Body of pancreas (tissue), 4 donors: ENCODE measurements at places on chromosomes 7 and 10. TPM values are rescaled to one million over a fixed set of nuclear protein-coding genes. Genes with fewer than 3 reads are reported as not detected.

DNA sequence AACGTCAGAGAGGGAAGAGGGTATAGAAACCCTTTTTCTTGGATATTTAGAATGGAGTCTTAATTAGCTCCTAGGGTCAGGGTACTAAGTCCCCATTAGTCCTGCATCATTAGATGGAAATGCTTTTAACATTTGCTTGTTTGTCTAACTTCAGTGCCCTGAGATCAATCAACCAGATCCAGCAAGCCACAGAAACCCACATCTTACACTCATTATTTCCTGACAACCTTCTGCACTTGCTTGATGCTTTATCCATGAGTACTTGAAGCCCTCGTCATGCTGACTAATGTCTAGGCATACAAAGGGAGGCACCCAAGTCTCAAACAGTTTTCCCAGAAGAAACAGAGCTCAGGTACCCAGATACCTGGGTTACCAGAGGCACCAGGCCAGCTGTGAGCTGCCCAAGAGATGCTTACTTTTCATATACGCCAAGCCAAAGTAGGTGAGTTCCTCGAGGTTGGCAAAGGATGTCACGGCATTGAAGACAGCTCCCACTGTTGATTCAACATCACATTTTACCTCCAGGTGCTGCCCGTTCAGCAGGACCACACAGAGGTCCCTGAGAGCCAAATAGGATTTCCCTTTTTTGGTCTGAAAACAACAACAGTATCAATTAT is 42.7 kb downstream of the FRMPD2 start:
- DNase-seq, result no peak

DNA sequence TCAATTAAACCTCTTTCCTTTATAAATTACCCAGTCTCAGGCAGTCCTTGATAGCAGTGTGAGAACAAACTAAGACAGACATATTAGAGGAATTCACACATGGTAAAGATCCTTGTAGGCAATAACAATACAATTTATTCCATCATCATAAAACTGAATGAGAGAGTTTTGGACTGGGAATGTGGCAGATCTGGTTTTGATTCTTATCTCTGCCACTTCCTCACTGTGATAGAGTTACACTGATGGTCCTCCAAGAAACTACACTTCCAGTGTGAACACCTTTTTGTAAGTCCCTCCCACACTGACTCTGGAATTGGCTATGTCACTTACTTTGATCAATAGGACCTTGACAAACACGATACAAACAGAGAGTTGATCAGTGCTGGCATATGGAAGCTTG is 2.9 kb downstream of the ENO4 start:
- no peak for DNase-seq

Gene PTPN20
- total RNA-seq, result 0.99 TPM

- no peak for DNase-seq
These were observed 239.1 kb upstream of the PHF14 start for GRCh38 chr7:10734595-10734994.

Gene POLR2J
- 12.5 TPM for total RNA-seq

Gene ATOH7
- not detected for total RNA-seq

Gene RPEL1
- not detected for total RNA-seq

GRCh38 chr7:107046491-107047259 is 2.2 kb downstream of the PRKAR2B start:
- no peak for DNase-seq
